NCI-H187 treated with DMSO at 0.1 percent for 48 hours (cell line): ENCODE measurements at places on chromosomes 12 and 14.

- DNase-seq, result no peak
These were observed 95.1 kb downstream of the NT5DC3 start for GRCh38 chr12:103745962-103746361.

GRCh38 chr12:129997239-129997638, 93.4 kb upstream of the TMEM132D start:
- no peak for DNase-seq

DNA sequence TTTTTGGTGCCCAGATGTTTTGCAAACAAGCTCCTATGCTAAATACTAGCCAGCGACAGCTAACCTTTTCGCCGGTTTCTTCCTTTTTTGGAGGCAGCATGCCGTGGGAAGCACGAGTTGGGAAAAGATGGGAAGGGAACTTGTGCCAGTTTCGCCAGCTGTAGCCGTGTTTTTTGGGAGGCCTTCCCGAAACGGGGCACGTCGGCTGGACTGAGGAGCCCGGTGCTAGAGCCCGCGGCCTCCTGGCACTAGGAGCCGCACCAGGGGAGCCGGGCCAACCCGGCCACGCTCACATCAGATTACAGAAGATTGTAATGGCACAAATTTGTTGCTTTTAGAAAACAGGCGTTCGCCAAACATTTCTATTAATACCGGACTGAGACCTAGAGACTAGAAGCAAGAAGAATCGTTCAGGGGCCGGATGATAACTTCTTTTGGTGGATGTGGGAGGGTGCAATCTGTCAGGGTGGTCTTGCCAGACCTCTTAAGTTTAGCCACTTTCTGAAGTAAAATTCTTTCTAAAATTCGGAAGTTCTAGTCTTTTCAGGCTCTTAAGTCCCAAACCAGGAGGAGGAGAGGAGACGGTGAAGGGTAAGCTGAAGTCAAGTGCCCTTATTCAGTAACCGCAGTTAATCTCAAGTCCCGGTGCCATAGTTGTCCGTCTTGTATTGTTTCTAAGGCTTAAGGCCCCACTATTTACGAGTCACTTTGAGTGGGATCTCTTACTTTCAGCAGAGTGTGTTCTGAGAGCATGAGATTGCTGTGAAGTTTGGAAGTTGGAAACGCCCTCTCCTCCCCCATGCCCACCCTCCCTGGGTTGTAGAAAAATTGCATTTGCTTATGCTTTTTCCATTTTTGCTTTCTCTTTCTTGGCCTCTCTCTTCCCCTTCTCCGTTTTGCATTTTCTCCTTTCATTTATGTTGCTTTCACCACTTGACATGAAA, 1.3 kb downstream of the RASSF3 start:
- no peak for DNase-seq

- DNase-seq, result no peak
These were observed 17.7 kb downstream of the NUBPL start for GRCh38 chr14:31578792-31579501.

GRCh38 chr12:44689587-44689986, 186.5 kb downstream of the NELL2 start:
- DNase-seq, result no peak

GRCh38 chr12:111155521-111155920, 213.4 kb downstream of the PHETA1 start:
- no peak for DNase-seq

GRCh38 chr12:46553266-46553665, 180.7 kb upstream of the SLC38A2 start:
- no peak for DNase-seq

DNA sequence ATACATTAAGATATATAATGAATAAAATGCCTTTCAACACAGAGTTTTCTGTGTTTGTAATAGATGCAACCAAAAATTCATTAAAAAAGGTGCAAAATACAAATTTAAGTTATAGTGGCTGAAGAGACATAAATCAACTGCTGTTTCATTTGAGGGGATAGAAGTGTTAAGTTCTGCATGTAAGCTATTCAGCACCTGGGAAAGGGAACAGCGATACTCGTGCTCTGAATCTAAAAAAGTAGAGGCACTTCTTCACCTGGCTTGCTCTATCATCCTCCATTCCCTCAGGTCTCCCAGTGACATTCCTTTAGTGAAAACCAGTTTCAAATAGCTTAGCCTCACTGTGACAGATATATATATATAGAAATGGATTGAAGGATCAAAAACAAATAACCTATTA, 222.6 kb downstream of the ACSS3 start:
- no peak for DNase-seq

- DNase-seq, result no peak
These were observed 17.6 kb downstream of the GNPTAB start for GRCh38 chr12:101813117-101813516.

- no peak for DNase-seq
These were observed 124.3 kb downstream of the AACS start for GRCh38 chr12:125189502-125189901.

GRCh38 chr12:27561535-27562350, 37.7 kb downstream of the PPFIBP1 start:
- no peak for DNase-seq
